ENCODE measurements at places on chromosomes 6 and 20.

DNA sequence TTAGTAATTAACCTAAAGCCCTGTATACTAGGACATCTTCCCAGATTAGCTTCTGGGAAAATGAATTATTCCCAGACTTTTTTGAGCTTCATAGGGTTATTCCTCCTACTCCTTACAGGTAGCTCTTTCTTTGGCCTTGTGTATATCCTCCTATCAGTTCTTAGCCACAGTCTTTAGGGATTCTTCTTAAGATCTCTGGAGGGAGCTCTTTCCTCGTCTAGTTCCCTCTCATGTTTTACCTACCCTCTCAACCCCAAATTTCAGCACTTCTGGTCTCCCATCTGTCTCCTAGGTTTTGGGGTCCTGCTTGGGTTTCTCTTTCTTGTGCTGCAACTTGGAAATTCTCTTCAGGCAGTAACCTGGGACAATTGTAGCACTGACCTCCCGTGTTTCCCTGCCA lies 46.4 kb upstream of the SLC35B3 start:
- no peak for DNase-seq

- peak; percentile 87 for DNase-seq
Measured at GRCh38 chr6:25193460-25194171, 85.6 kb upstream of the CARMIL1 start.

- DNase-seq, result no peak
Measured at GRCh38 chr6:52176550-52176949, 9.6 kb upstream of the IL17A start.

DNA sequence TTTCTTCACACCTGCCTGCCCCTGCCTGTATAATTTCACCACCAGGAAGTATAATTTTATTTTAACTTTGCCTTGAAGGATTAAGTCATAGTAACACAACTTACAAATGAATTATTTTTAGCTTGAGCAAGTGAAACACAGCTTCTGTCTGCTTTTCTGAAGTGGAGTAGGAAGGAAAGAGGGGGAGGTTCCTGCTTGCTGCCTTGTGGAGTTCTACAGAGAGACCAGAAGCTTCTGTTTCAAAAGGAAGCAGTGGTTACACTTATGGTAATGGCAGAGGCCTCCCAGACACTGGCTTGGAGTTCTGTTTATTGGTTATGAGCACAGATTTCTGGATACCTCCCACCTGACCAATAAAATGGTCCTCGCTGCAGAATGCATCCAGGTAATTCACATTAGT lies 159.6 kb downstream of the TMEM200A start:
- no peak for DNase-seq

DNA sequence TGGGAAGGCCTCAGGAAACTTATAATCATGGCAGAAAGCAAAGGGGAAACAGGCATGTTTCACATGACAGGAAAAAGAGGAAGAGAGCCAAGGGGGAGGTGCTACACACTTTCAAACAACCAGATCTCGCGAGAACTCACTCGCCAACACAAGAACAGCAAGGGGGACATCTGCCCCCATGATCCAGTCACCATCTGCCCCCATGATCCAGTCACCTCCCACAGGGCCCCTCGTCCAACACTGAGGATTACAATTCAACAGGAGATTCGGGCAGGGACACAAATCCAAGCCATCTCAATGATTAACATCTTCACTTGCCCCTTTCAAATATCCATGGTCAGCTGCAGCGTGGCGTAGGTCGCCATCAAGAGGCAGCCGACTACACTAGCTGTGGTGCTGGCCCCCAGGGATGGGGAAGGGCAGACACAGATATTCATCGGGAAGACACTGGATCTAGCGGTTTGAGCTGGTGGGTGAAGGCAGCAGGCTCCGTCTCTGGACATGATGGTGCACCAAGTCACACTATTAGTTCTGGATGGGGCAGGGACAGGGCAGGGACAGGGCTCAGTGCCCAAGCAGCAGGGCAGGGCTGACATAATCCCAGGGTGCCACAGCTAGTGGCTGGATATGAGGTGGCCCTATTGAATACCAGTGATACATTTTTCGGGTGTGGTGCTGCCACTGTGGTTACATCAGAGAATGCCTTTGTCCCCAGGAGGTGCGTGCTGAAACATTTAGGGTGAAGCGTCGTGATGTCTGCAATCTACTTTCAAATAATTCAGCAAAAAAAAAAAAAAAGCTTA lies 31.6 kb downstream of the TUBB2B start:
- DNase-seq, result no peak

All from uterus (tissue), 4 donors.